ENCODE measurements at places on chromosomes 16 and 17.
A peak's percentile ranks its signal among the peaks of the same experiment; 100 is the strongest.

GRCh38 chr17:69501591-69502468 lies 87.3 kb downstream of the MAP2K6 start:
- no peak for DNase-seq

GRCh38 chr17:27218719-27219488 lies 75.0 kb upstream of the WSB1 start:
- no peak for DNase-seq

GRCh38 chr16:75028544-75029135 lies 29.8 kb downstream of the ZNRF1 start:
- DNase-seq: no peak

- no peak for DNase-seq
Observed at GRCh38 chr16:54071514-54071913, 215.1 kb downstream of the IRX3 start.

- no peak for DNase-seq
Observed at GRCh38 chr17:12584727-12585126, 81.0 kb upstream of the MYOCD start.

DNA sequence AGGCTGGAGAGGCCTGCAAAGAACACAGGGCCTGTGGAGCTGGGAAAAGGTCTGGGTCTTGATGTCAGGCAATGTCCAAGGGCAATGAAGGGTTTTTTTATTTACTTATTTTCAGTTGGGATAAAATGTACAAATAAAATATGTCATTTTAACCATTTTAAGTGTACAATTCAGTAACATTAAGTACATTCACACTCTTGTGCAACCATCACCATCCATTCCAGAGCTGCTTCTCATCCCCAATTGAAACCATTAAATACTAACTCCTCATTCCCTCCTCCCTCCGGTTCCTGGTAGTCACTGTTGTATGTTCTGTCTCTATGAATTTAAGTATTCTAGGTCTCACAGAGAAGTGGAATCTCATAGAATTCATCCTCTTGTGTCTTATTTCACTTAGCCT lies 444.7 kb downstream of the HS3ST3B1 start:
- no peak for DNase-seq

DNA sequence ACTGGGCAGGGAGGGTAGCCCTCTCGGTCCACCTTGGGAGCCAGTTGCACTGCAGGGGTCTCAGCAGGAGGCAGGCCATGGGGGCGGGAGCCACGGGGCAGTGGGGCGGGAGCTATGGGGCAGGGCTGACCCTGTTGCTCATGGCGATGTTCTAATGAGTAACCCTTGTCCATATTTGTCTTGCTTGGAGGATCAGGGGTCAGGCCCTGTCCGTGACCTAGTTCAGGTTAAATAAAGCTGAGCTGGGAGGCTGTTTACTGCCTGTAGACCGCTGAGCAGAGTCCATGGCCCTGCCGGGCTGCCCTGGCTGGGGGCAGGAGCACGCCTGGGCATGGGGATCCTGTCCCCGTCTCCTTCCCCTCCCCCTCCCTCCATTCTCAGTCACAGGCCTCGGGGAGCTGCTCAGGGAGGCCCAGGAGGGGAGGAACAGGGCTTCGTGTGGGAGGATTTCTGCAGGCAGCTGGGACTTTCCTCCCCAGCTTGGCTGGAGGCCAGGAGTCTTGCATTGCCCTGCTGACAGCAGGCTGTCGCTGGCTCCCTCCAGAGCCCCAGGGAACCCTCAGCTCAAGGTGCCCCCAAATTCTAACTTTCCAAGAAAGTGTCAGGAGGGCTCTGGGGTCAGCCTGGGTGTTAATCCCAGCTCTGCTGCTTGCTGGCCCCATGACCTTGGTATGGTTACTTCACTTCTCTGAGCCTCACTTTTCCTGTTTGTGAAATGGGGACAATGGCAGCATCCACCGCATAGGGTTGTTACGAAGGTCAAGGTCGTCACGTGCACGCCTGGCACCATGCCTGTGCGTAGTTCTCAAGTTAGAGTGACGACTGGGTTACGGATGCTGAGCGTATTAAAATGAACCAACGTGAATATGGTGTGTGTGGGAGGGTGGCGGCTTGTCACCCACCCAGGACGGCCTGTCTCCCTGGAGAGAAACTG lies 6.1 kb upstream of the SERPINF2 start:
- peak; percentile 63 for DNase-seq

DNA sequence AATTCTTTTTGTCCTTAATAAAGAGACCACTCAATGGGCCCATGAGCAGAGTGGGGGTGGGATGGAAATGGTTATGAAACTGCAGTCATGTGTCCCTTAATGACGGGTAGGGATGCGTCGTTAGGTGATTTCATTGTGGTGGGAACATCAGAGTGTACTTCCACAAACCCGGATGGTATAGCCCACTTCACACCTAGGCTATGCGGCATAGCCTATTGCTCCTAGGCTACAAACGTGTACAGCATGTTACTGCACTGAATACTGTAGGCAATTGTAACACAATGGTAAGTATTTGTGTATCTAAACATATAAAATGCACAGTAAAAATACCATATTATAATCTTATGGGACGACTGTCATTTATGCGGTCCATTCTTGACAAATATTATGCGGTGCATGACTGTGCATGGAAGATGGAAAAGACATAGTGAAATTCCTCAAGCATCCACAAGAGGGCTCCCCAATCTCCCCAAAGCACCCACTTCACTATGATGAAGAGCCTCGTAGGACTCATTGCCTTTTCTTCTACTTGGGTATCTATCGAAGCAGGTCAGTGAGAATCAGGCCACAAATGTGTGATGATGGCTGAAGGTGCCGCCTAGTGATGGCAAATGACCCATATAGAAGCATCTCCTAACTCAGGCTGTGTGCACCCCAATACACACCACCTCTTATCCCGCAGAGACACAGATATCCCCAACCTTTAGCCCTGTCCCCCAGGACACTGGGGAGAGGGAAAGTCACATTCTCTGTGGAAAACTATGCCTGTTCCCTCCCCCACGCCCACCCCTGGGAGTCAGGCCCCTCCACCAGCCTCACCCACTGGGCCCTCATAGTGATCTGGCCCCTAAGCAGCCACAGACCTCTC lies 43.5 kb downstream of the TBX21 start:
- no peak for DNase-seq

DNA sequence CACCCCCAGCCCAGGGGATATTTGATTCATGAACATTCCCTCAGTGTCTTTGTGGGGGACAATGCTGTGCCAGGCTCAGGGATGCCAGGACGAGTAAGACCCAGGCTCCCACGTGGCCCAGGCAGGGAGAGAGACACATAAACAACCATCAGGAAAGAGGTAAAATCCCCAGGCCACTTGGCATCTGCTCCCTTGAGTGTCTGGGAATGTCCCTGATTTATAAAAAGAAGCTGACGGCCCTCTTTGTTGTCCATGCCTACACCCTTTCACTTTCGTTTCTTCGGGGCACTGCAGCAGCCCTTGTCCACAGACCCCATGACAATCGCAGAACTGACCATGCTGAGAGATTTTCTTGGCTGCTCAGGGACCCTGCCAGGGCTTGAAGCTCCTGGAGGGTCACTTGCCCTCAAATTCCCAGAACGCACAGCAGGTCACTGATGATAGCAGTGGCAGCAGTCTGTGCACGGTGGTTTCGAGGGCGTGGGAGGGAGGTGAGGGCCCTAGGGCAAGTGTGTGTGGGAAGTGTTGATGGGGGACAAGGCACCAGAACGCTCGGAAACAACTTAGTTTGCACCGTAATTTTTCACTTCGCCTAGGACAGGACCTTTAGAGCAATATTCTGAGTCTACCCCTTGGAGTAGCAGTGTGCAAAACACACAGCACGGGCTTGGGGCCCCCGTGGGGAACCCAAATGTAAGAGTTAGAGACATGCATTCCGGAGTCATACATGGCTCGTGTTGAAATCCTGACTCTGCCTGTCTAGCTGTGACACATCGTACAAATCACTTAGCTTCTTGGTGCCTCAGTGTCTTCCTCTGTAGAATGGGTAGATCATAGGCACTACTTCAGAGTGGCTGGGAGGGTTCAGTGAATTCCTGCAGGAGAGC lies 4.7 kb downstream of the NOD2 start:
- peak; percentile 61 for DNase-seq

GRCh38 chr17:15392326-15392741 lies 50.9 kb upstream of the TEKT3 start:
- no peak for DNase-seq
